ENCODE measurements at places on chromosomes 7 and 10.

GRCh38 chr7:100356416-100357068 is 1.4 kb upstream of the PILRB start:
- no peak for DNase-seq

GRCh38 chr7:146736446-146737190 is 620.0 kb downstream of the CNTNAP2 start:
- DNase-seq = no peak

DNA sequence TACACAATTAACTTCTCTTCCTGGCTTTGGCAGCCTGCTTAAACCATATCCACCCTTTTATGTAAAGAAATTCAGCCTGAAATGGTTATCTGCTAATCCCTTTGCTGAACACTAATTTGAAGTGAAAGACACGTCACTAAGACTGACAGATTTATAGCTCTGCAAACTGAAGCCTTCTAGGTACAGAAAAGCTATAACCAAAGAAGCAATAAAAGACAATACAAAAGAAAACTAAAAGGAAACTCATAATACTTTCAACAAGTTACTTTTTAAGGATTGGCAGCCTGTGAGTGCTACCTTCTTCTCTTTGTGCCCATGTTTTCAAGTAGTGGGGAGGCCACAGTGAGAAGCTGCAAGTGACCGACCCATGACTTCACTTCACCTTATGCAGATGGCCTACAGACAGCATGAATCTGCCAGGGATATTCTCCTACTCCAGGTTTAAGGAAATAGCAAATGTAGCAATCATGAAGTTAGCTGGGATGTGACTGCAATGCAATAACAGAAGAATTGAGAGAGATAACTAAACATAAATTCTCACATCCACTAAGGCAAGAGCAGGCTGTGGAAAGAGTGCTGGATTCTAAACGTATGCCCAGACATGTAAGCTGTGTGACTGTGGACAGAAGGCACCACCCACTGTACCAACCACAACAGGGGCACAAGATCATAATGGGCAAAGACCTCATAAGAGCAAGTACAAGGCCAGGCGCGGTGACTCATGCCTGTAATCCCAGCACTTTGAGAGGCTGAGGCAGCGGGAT is 10.7 kb upstream of the SPOCK2 start:
- no peak for DNase-seq

GRCh38 chr10:74753442-74754211 is 72.8 kb upstream of the KAT6B start:
- DNase-seq = no peak

GRCh38 chr10:113610631-113611601 is 52.9 kb downstream of the NRAP start:
- DNase-seq = peak; percentile 60

DNA sequence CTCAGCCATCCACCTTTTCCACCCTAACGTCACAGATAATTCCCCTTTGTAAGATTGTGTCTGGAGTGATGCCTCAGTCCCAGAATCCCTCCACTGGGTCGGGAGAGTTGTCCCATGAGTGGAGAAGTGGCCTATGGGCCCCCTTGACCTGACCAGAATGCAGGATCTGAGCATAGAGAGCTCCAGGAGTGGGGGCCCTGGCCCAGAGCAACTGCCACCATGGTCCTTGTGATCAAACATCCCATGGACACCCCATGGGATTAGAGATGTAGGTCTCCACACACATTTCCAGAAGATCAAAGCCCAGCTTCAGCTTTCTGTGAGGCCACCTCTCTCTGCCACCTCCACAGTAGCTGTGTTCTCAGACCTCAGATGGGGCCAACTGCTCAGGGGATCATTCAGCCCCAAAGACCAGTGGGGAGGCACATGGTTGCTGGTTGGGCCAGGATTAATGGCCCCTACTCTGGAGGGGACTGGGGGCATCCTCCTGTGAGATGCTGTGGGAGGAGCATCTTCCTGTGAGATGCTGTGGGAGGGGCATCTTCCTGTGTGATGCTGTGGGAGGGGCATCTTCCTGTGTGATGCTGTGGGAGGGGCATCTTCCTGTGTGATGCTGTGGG is 28.5 kb upstream of the DPYSL4 start:
- DNase-seq = no peak

DNA sequence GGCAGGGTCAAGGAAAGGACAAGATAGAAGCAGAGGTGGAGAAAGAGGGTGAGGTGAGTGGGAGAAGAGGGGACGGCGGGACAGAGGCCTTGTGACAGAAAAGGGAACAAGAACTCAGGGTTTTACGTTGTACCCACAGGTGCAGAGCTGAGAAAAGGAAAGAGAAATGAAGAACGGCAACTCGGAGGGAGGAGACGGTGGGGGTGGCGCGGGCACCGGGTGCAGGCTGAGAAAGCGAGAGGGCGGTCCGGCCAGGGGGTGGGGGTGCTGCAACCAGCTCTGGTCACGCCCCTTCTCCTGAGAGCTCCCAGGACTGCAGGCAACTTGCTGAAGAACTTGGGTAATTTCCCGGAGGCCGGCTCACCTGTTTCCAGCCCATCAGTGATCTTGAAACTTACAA is 65.3 kb downstream of the CARD11 start:
- peak; percentile 61 for DNase-seq

GRCh38 chr7:64602518-64602917 is 39.6 kb upstream of the ZNF680 start:
- DNase-seq = no peak

GRCh38 chr7:25537662-25538375 is 309.5 kb upstream of the NPVF start:
- no peak for DNase-seq

DNA sequence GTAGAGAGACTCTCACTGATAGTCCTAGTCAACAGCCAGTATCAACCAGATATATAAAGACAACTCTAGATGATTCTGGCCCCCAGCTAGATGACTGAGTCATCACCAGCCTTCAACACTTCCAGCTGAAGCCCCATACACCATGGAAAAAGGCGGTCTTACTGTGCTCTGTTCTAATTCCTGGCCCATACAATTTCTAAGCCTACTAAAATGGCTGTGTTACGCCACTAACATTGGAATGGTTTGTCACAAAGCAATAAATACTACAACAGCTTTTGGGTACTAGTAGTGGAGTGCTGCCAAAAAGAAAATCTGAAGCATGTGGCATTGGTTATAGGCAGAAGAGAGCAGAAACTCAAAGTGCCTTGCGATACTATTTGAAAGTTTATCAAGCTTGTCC is 13.0 kb upstream of the TES start:
- DNase-seq = no peak

DNA sequence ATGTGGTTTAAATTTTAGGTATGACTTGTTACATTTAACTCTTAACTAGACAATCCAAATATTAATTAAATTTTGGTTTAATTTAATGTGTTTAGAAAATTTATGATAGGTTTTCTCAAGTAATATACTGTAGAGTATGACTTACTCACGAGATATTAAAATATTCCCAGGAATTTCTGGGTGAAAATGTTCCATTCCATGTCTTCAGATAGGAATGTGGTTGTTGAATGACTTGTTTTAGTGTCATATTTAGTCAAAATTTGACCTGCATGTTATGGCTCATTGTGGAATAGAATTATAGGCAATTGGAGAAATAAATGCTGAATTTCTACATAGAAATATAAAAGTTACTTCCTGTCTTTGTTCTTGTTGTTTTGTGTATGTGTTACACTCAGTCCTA is 46.7 kb downstream of the SHOC2 start:
- DNase-seq = no peak

All from right cardiac atrium (tissue), 5 donors.